Calu3 (cell line): ENCODE measurements at places on chromosomes 11 and 22. TPM values are rescaled to one million over a fixed set of nuclear protein-coding genes. Genes with fewer than 3 reads are reported as not detected.

DNA sequence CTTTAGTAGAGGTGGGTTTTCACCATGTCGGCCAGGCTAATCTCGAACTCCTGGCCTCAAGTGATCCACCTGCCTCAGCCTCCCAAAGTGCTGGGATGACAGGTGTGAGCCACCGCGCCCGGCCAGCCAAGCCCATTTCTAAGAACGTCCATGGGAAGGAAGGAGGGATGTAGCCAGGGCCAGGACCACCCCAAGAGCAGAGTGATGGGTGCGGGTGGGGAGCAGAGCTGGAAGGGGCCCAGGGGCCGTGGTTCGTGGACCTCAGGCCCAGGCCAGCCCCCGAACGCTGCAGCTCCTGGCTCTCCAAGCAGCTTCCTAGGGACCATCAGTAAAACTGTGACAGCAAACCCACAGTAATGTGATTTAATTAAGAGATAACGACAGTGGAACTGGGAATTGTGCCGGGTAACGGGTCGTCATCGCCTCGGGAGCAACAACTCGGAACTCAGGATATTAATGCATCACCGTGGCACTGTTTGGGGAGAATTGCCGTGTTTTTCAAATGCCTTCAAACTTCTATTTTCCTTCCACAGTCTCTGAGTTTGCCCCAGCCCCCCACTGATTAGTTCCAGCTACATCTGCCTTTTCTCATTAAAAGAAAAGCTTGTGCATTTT lies 74.3 kb downstream of the BRD1 start:
- DNase-seq = no peak

DNA sequence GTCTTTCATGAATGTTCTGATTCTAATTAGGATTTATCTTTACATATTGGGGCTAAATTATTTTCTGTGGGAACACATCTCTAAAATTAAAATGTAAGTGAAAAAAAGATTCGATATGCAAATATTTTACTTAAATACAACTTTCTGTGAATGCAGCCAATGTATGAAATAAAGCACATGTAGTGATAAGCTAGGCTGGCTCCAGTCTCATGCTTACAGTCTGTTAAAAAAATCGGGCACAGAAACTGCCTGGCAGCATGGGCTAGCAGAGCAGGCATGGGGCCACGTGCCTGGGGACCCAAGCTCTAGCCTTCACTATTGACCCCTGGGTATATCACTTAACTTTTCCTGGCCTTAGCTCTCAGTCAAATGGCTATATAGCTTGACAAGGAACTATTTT lies 46.5 kb downstream of the NELL1 start:
- no peak for DNase-seq

DNA sequence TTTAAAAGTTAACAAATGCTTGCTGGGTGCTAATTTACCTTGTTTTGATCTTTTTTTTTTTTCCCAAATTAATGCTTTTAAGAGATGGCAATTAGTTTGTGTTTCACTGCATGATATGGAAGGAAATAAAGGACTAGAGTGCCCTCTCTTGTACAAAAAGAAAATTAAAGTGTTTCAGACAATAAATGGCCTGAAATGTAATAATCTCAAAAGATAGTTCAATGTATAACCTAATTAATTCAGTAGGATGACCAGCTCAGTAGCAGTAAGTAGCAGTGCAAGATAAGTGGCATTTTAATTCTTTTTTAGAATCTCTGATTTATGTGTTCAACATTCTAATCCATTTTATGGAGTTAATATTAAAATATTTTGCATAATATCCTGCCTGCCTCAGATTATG lies 39.9 kb upstream of the MYO18B start:
- DNase-seq = no peak

- DNase-seq = no peak
Measured at GRCh38 chr11:106986673-106987072, 31.6 kb downstream of the GUCY1A2 start.

GPR83 gene
- 0.07 and 0.19 TPM in 2 replicates for total RNA-seq

DNA sequence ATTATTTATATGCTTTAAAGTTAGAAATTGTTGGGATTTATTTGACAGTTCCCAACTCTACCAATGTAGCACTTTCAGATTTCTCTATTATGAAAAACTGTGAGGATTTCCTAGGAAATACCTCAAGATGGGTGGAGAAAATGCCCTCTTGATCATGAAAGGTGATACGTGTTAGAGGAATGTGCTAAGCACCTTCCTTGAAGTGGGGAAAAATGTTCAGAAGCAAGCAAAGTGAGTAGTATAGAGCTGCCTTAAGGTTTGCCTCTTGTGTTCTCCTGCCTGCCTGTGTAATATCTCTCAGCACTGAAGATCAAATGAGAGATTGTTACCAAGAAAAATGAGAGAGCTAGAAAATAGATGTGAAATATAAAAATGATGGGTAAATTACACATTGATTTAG lies 58.2 kb downstream of the YAP1 start:
- DNase-seq = no peak

DNA sequence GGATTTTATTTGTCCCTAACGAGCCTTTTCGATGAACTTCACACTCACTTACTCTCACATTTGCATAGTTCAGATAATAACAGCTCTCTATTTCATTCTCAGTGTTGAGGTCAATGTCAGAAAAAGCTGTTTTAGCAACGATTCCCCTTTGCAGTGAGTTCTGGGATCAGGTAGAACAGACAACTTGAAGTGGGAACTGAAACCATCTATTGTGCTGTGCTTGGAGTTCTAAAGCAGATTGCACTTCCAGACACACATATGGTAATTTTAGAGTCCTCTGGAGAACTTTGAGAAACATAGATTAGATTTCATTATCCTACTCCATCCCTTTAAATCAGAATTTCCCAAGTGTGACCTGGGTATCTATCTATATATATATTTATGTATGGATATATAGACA lies 124.6 kb upstream of the BLID start:
- DNase-seq = no peak

OR5P2 gene
- not detected in 2 replicates for total RNA-seq

GRCh38 chr11:97231231-97231630 lies 841.4 kb downstream of the JRKL start:
- DNase-seq = no peak

DNA sequence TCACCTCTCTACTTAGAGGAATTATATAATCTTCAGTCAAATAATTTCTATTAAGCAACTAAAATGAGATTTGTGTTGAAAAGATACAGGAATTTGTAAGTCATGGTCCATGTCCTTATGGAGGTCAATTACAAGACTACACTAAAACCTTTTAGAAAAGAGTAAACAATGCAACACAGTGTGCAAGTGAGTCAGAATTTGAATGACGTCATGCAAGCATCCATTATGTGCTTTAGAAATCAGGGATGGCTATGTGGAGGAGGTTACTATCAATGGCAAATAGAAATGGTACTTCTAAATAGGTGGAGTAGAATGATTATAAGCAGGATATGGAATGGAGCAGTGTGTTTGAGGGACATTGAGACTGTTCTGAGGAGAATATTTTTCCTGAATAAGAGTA lies 16.6 kb downstream of the OR10D3 start:
- no peak for DNase-seq

HIRA gene
- total RNA-seq = 32.0 and 36.4 TPM in 2 replicates

OR2D2 gene
- not detected in 2 replicates for total RNA-seq

GRCh38 chr22:34973016-34973415 lies 92.9 kb upstream of the ISX start:
- DNase-seq = no peak
